ENCODE measurements at places on chromosomes 6 and 20.

DNA sequence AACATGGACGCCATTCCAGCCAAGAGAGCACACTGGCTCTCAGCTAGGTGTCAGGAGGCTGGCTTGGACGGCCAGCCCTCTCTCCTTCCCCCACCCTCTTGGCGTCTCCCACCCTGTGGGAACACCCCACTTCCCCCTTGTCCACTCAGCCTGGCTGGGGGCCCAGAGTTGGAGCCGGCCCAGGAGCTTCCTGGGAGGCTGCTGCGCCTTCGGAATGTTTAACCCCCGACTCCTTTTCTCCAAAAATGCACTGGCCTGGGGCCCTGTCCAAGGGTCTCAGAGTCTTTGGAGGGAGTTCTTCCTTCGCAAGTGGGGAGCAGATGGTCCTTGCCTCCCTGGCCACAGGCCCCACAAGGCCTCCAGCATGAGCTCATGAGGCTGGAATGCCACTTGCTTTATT lies 4.1 kb downstream of the ADAM33 start:
- no peak for DNase-seq

DNA sequence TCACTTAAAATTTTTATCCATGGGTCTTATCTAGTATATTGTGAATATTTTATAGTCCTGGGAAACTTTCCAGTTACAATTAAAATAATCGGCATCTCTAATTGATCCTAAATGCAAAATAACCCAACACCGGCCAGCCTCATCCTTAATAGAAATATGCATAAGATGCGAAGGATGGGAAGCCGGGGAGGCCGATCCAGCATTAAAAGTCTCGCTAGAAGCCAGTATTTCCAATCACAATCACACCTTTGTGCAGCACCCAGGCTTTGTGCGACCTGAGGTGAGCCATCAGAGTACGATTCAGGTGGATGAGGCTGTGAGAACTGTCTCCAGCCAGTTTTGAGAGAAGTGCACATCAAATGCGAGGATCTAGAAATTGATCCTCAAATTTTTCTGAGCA lies 65.4 kb downstream of the EZR start:
- no peak for DNase-seq

DNA sequence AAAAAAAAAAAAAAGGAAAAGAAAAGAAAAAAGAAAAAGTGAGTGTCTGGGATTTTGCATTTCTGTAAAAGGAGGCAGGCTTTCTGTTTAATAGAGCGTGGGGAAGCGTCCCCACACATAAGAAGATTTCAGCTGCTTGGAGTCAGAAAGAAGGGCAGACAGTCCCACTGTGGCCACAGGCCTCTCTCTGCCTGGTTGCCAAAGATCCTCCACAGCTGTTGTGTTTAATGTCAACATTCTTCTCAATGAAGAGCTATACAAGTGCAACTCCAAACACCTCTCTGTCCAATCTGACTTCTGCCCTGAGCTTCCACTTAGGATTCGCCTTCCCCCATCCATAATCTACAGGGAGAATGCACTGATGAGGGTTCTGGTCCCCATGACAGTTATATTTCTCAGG lies 64.3 kb upstream of the MLN start:
- no peak for DNase-seq

GRCh38 chr6:15447546-15448267 lies 201.8 kb downstream of the JARID2 start:
- no peak for DNase-seq

GRCh38 chr20:61438285-61438684 lies 186.2 kb downstream of the CDH4 start:
- DNase-seq, result no peak

- peak; percentile 60 for DNase-seq
Measured at GRCh38 chr6:33312361-33313104, 1.3 kb downstream of the TAPBP start.

GRCh38 chr20:20549704-20550103 lies 162.7 kb downstream of the RALGAPA2 start:
- DNase-seq, result no peak

DNA sequence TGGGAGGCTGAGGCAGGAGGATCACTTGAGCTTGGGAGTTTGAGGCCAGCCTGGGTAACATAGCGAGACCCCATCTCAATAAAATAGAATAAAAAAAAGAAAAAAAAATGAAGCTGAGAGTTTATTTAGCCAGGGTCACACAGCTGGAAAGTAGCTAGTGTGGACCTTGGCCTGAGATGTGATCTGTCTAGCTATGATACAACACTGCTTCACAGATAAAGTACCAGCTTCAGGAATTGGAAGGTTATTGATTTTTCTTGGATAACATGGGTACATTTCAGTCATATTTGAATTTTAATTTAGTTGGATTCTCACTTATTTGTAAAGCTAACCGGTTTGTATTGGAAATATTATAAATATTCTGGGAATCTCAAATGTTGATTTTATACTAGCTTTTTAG lies 5.1 kb downstream of the FARS2 start:
- DNase-seq, result no peak

GRCh38 chr6:131167773-131168172 lies 32.5 kb downstream of the AKAP7 start:
- no peak for DNase-seq

DNA sequence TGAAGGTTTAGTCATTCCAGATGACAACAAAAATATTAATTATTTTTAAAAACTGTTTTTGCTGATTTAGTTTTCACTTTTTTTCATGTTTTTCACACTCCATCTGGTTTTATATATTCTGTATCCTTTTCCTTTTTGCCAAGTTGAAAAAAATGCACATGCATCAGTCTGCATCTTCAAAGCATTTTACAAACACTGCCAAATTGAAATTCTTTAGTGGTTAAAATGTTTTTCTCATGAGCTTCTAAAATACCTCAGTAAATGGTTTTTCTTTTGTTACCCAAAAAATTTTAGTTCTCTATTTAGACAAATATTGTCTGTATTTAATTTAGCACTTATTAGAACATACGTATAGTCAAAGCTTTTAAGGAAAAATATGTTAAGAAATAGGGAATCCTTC lies 386.9 kb upstream of the HSF2 start:
- no peak for DNase-seq

GRCh38 chr6:144219056-144219685 lies 66.0 kb upstream of the UTRN start:
- DNase-seq, result no peak

DNA sequence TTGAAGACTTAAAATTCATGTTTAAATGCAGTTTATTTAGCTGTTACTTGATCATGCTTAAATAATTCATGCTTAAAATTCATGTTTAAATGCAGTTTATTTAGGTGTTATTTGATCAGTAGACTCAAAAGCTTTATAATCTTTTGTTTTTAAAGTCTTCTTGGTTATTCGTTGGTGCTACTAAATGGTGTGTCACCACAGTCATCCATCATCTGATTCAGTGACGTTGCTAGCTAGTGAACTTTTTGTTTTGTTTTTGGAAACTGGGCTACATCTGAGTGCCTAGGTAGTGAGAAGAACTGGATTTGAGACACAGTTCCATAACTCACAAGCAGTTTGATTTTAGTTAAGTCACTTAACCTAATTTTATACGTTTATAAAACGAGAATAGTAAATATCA lies 20.9 kb downstream of the SCAF8 start:
- DNase-seq, result no peak

- no peak for DNase-seq
Measured at GRCh38 chr6:32886681-32887383, 32.8 kb downstream of the PSMB9 start.

DNA sequence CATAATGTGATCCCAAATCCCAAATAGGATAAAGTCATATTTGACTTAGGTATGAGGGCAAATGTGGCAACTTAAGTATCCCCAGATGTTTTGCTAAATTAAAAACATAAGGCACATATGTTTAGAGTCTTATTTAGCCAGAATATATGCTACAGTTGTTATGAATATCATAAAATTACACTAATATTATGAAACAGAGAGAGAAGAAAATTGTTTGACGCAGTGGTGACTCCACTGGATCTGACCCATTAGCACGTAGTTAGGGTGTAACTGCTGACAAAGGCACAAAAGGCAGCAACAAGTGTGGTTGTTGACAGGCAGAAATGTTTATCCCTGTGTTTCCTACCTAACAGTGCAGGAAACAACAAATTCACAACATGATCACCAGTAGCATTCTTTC lies 152.4 kb upstream of the THBS2 start:
- no peak for DNase-seq

DNA sequence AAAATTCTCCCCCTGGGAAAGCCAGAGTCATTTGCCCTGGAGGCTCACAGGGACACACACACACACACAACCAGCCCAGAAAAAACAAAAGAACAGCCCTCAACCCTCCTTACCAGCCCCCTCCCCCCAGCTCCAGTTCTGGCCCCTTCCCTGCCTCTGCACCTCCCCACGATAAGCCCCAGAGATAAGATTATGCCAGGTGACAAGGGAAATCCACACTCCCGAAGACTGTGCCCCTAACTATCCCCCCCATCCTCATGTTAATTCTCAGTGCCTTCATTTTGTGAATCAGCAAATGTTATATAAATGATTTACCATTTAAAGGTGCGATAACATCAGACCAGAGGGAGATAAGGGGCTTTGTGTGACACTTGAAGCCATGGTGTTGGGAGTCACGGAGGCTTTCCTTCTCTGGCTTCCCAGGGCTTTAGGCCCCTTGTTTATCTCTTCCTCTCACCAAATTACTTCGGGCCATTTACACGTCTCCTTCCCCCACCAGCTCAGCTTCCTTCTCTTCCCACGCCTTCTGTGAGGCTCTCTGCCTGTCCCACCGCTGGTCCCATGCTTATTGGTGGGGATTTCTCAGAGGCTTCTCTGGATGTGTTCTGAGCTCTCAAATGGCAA lies 12.5 kb upstream of the FOXC1 start:
- DNase-seq, result no peak

GRCh38 chr20:5715071-5715841 lies 34.9 kb upstream of the SHLD1 start:
- no peak for DNase-seq

- DNase-seq, result no peak
Measured at GRCh38 chr20:63129991-63130657, 85.8 kb downstream of the YTHDF1 start.

GRCh38 chr6:43799551-43800297 lies 29.7 kb downstream of the VEGFA start:
- DNase-seq, result no peak

DNA sequence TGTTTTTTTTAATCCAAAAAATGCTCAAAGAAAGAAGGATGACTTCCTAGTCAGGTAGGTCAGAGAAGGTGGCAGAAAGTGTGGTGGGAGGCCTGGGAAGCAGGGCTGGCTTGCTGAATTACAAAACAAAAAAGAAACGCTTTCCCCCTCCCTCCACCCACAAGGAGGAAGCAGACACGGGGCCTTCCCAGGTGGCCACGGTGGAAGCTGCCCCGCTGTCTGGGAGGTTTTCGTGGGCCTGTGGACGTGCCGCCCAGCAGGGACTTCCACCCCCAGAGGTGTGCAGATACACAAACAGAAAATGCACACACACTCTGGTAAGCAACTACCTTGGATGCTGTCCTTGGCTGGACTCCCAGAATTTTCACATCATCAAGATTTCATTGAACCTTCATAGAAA lies 198.2 kb upstream of the CDH4 start:
- no peak for DNase-seq

GRCh38 chr20:48384147-48384818 lies 443.5 kb downstream of the PREX1 start:
- no peak for DNase-seq

DNA sequence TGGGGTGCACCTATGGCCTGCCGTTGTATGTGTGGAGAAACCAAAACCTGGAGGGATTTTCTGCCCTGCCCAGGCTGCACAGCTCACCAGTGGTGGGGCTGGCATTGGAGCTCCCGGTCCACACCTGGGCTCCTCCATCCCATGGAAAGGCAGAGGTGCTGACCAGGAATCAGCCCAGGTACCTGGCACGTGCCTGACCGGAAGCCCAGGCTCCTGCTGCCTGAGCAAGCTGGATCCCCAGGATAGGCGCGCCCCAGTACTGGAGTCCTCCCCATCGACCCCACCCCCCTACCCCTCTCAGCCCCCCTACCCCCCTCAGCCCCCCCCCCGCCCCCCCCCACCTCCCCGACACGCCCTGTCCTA lies 39.9 kb upstream of the HMGA1 start:
- DNase-seq, result no peak

DNA sequence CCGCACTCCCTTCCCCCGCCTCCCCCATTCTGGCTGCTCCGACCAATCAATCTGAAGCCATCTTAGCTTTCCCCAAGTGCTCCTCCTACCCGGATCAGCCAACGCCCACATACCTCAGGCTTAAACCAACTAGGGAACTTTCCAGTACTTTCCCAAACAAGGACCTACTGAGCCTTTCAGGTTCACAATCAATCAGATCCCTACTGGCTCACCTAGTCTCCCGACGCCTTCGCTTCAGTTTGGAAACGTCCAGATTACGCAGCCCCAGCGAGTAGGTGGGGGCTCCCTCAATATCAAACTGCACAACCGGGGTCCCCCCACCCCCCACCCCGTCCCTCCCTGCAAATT lies 432 bp downstream of the HSPA1L start:
- no peak for DNase-seq

- DNase-seq, result no peak
Measured at GRCh38 chr6:4178737-4179333, 43.5 kb upstream of the ECI2 start.
